Activated T-helper 1 cell treated with anti-CD3 and anti-CD28 coated beads, Interleukin-12 subunit alpha, Interleukin-12 subunit beta, Interleukin-2, Interleukin-4 antibody, amounts not matched to agents 30 ng/mL and 10 ng/mL and 1 ng/mL, durations not matched to agents 14 hours and 24 hours and 36 hours (primary cell): ENCODE measurements at places on chromosomes 11 and 22. TPM values are rescaled to one million over a fixed set of nuclear protein-coding genes. Genes with fewer than 3 reads are reported as not detected.

The MMP12 gene
- 0.10 TPM in 1 of 2 replicates, not detected in the other for total RNA-seq

The MMP1 gene
- not detected in 2 replicates for total RNA-seq

The POLD3 gene
- total RNA-seq, result 50.1 and 52.7 TPM in 2 replicates

The OR8D1 gene
- not detected in 2 replicates for total RNA-seq

The UBQLNL gene
- total RNA-seq, result 0.18 TPM in 1 of 2 replicates, not detected in the other

The SYT12 gene
- total RNA-seq, result not detected in 2 replicates

The GRAP2 gene
- total RNA-seq, result 30.5 and 31.3 TPM in 2 replicates

The TMPRSS5 gene
- total RNA-seq, result 0.66 and 1.6 TPM in 2 replicates

- no peak for DNase-seq
Measured at GRCh38 chr11:64248578-64248977, 1.8 kb upstream of the PPP1R14B start.

DNA sequence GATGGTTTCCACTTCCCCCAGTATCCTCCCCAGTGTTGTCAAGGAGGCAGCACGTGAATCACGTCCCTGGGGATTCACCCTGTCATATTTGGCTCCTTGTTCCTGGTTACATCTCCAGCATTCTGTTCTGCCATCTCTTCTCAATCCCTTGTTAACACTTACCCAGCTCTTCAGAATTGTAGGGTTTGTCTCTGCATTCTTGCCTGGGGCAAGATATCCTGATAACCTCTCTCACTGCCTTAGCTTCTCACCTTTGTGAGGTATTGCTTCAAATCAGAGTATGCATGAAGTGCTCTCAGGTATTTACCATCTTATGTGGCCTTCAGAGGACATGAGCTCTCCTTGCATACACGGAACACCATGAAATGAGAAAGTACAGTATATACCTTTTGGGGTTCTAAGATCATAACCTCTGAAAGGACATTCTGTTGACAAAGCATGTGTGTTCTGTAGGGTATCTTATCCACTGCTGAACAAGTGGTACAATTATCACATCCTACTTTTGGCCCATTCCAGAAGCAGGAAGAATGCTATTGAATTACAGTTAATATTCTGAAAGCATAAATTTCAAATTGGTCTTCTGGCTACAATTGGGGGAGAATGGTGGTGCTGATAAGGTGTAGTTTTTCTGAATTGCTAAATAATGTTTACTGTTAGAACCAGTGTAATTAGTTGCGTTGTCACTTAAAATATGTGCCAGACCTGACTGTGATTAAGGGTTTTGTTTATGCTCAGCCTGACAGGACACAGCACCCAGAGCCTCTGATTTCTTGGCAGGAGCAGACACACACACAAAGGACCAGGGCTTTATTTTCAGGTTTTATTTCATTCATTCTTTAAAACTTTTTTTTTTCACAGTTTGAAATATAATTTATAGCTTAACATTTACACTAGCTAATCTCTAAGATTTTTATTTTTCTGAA, 32.7 kb downstream of the VSTM5 start:
- no peak for DNase-seq

DNA sequence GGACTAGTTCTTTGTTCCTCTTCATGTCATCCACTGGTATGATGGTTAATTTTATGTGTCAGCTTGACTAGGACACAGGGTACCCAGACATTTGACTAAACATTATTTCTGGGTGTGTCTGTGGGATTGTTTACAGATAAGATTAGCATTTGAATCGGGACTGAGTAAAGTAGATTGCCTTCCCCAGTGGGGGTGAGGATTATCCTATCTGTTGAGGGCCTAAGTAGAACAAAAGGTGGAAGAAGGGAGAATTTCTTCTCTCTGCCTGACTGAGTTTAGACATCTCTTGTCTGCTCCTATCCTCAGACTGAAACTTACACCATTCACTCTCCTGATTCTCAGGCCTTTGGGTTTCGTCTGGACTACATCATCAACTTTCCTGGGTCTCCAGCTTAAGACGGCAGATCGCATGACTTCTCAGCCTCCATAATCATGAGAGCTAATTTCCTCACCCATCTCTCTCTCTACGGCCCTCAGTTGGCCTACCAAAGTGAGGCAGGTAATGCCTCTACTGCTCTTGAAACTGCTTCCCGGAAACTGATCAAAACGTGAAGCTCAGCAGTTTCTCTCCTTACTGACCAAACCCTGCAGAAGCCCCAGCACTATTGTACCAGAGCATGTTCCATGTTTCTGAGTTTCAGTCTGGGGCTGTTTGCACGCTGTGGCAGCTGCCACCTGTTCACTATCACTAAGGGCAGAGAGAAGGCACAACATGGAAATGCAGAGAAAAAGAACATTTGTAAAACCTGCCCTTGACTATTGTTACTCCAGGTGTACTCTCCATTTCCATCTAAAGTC, 95.4 kb downstream of the NXPE2 start:
- DNase-seq, result no peak

DNA sequence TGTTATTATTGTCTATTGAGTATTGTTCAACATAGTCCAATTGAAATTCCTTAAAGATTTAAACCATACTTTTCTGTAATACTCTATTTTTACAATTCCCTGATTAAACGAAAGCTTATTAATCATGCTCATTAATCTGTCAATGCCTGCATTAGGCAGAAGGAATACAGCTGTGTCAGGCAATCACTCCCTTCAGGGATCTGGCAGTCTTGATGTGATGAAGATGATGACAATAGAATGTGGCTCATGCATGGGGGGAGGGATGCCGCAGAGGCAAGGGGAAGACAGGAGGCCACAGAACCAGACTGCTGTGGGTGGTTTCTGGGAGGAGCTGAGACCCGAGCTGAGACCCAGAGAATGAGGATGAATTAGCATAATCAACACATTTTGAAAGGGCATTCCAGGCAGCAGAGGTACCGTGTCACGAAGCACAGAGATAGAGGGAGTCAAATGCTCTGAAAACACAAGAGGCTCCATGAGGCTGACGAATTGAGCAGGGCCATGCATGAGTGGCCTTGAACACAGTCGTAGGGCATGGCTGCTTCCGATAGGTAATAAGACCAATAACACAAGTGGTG, 1075.5 kb downstream of the OPCML start:
- no peak for DNase-seq

DNA sequence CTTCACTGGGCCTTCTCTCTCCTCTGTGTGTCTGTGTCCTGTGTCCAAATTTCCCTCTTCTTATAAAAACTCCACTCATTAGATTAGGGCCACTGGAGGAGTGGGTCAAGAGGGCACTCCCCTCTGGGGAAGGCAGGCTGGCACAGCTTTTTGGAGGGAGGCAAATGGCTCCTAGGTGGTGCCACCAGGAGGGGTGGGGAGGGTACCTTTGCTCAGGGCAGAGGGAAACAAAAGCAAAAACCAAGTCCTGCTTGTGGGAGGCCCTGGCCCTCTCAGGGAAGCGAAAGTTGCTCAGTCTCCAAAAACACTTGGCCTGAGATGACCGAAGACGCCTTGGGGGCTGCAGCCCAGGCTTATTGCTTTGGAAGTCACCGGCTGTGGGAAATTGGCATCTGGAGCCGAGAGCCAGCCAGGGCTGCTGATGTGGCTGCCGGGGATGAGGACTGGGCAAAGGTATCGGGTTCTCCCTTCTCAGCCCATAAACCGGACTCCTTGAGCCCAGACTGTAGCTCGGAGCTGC, 48.2 kb upstream of the ANO1 start:
- DNase-seq, result no peak

GRCh38 chr11:59574467-59574866, 41.1 kb downstream of the OSBP start:
- no peak for DNase-seq

DNA sequence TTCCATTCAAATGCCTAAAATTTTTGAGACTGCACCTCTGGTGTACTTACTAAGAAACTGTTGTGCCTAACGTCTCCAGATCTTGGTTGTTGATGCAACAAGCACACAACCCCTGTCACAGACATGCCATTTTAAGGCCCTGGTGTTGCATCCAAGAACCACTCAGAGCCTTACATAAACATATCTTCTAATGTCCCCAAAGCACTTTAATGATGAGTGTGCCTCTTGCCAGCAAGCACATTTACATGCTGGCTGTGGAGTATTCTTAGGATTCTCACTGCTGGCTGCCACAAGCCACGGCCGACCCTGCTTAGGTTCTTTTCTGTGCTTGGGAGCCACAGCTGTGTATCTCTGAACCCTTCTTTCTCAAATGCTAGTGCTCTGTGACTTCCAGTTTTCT, 201.4 kb downstream of the ADAMTS15 start:
- DNase-seq, result no peak

- DNase-seq, result no peak
Measured at GRCh38 chr22:22824340-22825212, 63.0 kb upstream of the IGLL5 start.

- DNase-seq, result no peak
Measured at GRCh38 chr11:12678991-12679390, 4.8 kb downstream of the TEAD1 start.

GRCh38 chr11:134994431-134994830, 582.4 kb upstream of the B3GAT1 start:
- DNase-seq, result no peak

- DNase-seq, result no peak
Measured at GRCh38 chr22:22487869-22488597, 20.5 kb downstream of the ZNF280B start.

DNA sequence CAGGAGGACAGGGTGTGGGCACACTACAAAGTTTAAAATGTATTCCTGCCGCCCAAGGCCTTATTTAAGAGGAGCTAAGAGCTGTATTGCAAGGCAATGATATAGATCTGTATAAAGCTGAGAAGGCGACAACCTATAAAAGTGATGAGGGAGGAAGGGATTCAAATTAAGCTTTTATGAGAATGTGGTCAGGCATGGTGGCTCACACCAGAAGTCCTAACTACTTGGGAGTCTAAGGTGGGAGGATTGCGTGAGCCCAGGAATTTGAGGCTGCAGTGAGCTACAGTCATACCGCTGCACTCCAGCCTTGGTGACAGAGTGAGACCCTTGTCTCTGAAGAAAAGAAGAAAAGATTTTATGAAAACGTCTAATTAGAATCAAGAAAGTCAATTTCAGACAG, 9.7 kb upstream of the GLB1L3 start:
- DNase-seq, result no peak

DNA sequence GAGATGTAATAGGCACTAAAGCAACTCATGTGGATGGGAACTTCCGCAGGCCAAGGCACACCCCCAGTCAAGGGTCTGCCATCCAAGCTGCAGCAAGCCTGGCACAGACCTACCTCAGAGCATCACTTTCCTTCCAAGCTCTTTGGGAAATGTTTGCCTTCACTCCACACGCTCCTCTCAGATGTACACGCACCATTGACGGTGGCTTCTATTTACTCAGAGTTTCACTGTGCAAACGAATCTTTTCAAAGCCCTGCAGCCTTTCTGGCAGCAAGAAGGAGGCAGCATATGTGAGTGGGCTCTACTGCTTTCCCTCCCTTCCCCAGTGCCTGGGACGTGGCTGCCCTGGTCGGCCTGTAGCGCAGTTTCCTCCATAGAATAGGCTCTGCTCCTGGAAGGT, 60.9 kb upstream of the USP47 start:
- no peak for DNase-seq

DNA sequence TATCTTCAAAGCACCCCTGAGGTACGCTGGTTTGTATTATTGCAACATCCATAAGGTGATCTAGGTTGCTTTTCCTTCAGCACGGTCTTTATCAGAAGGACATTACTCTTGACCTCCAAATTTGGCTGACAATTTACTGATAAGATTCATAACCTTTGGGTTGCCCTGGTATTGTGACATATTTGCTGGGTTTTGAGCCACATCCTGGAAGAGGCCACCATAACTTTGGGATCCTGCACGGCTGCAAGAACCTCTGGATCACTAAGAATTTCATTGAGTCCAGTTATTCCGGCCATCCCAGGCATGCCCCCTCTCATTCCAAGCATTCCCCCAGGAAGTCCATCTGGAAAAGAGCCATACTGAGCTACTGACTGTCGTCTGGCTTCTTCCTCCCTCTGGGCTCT, 6.5 kb upstream of the PLET1 start:
- DNase-seq, result no peak

DNA sequence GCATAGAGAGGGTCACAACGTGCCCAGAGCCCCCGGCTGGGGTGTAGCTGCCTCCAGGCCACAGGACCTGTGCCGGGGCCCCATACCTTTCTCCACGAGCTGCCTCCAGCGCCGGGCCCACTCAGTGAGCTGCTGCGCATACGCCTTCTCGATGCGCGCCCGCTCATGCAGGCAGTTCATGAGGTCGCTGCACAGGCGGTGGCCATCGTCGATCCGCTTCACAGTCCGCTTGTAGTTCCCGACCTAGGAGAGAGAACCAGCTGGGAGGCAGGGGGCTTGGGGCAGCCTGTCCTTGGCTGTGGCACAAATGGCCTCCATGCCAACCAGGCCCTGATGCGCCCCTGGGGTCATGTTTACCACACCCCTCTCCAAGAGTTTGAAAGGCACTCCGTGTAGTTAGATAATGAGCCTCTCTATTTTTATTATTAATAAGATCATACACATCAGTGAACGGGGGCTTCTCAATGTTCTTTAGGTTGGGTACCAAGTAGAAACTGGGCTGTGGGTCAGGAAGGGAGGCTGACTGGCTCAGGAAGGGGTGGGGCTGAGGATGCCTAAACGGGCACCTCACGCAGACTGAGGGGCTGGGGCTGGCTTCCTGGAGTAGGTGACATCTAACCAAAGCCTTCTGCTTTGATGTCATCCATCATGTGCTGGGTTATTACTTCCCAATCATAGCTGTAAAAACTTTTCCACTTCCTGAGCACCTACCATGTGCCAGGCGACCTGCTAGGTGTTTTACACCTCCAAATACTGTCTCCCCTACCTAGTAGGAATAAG, 36.5 kb upstream of the ARFGAP3 start:
- DNase-seq, result no peak

DNA sequence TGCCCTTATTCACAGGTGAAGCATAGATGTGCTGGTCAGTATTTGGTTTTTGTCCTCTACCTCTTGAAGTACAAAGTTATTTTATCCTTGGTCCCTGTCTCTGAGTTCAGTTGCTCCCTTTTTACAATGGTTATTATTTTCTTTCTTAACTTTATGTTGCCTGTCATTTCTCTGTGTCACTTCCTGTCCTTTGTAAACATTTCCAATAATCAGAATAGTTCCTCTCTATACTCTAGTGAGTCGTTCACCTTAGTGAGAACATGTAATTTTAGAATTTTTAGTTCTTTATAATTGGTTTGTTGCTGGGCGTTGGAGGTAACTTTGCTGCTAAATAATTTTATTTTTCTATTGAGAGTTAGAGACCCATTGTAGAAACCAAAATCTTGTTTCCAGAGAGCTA, 16.0 kb downstream of the CSTPP1 start:
- DNase-seq, result no peak

GRCh38 chr22:39574779-39575551, 4.4 kb downstream of the CACNA1I start:
- DNase-seq, result no peak

DNA sequence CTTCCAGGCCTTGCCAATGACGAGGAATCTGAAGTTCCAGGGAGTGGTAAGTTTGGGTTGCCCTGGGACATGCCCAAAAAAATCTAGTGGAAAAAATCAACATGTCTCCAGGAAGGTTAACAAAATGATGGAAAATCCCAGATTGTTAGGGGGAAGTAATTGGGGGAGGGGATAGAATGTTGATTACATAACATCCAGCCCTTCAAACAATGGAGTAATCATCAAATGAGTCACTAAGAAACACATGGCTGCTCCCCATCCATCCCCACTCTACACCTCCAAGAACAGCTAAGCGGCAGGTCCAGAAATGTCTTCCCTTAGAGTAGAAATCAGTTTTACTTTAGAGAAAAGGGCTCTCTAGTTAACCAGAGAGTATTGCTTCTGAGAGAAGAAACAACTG, 94.9 kb downstream of the ETS1 start:
- no peak for DNase-seq
